Activated CD4-positive, alpha-beta T cell treated with anti-CD3 and anti-CD28 coated beads, Interleukin-2, amount 10 ng/mL, durations not matched to agents 7 days and 5 days (primary cell): ENCODE measurements at places on chromosomes 13 and 19. TPM values are rescaled to one million over a fixed set of nuclear protein-coding genes. Genes with fewer than 3 reads are reported as not detected.

LRRC4B gene
- total RNA-seq = not detected

KASH5 gene
- 0.85 TPM for total RNA-seq

ADAT3 gene
- 10.6 TPM for total RNA-seq

PTPRH gene
- not detected for total RNA-seq

NDUFA13 gene
- total RNA-seq = 314 TPM

CATSPERD gene
- not detected for total RNA-seq

CD320 gene
- total RNA-seq = 36.3 TPM

SIGLEC7 gene
- not detected for total RNA-seq

ADPRHL1 gene
- 1.00 TPM for total RNA-seq

ACER1 gene
- 0.81 TPM for total RNA-seq

- no peak overlapping the region for H3K27ac ChIP-seq
- H3K36me3 ChIP-seq = no peaks in the 10 kb centered on the region
- H3K27me3 ChIP-seq = peaks cover 6% of the 10 kb centered on the region
- no peak for DNase-seq
Measured at GRCh38 chr19:43804432-43804831, 2.2 kb upstream of the LYPD5 start.

DNA sequence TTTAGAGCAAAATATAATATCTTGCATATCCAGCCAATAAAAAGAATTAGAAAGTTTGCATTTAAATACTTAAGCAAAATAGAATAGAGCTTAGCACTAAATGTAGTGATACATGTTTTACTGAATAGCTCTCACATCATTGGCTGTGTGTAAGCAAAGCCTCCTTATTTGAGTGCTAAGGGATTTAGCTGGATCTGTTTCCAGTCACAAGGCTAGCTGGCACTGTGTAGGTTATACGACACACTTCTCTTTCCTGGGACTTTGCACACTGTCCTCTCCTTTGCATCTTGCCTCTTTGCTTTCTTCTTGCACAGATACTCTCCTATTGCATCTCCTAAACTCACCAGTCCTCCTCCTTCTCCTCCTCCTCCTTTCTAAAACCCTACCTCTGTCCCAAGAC, 423.8 kb downstream of the KLF5 start:
- no peak overlapping the region for H3K4me3 ChIP-seq
- H3K27me3 ChIP-seq = no peaks in the 10 kb centered on the region
- H3K4me1 ChIP-seq = no peaks in the 10 kb centered on the region
- no peak overlapping the region for H3K27ac ChIP-seq
- no peaks in the 10 kb centered on the region for H3K36me3 ChIP-seq

GRCh38 chr13:99384468-99384867, 77.3 kb upstream of the GPR183 start:
- H3K4me1 ChIP-seq = peaks cover 89% of the 10 kb centered on the region
- H3K27me3 ChIP-seq = no peaks in the 10 kb centered on the region
- peak overlapping the region; percentile 91 for H3K27ac ChIP-seq
- peak; percentile 45 for DNase-seq
- H3K36me3 ChIP-seq = peaks cover 50% of the 10 kb centered on the region
- H3K4me3 ChIP-seq = peak overlapping the region; percentile 42

DNA sequence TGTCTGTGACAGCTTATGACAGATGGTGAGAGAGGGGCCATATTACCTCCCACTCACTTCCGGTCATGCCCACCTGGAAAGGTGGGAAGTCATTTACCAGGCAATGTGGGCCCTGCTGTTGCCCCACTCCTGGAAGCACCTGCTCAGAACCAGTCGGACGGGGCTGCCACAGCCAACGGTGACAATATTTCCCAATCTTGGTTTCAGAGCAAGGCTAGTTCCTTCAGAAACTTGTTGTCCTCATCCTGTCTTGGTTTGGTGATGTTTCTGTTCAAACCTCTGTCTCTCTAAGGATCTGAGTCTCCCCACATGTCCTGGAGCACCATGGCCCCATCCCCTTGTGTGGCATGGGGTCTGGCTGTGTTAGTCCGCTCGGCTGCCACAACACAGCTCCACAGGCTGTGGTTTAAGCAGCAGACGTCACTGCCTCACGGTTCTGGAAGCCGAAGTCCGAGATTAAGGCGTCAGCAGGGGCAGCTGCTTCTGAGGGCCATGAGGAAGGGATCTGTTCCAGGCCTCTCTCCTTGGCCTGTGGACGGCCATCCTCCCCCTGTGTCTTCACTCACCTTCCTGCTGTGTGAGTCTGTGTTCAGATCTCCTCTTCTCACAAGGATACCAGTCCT, 31.5 kb upstream of the SLC15A1 start:
- no peak overlapping the region for H3K27ac ChIP-seq
- H3K4me3 ChIP-seq = no peak overlapping the region
- no peak for DNase-seq
- no peaks in the 10 kb centered on the region for H3K36me3 ChIP-seq
- H3K27me3 ChIP-seq = peaks cover 19% of the 10 kb centered on the region

GRCh38 chr19:13588957-13589833, 82.9 kb upstream of the CACNA1A start:
- no peak overlapping the region for H3K4me3 ChIP-seq
- H3K4me1 ChIP-seq = peaks cover 2% of the 10 kb centered on the region
- peak; percentile 82 for DNase-seq
- no peaks in the 10 kb centered on the region for H3K27me3 ChIP-seq
- no peaks in the 10 kb centered on the region for H3K36me3 ChIP-seq
- H3K27ac ChIP-seq = no peak overlapping the region

- peak overlapping the region; percentile 81 for H3K27ac ChIP-seq
- H3K4me3 ChIP-seq = peak overlapping the region; percentile 30
- peaks cover 68% of the 10 kb centered on the region for H3K4me1 ChIP-seq
- no peak for DNase-seq
- no peaks in the 10 kb centered on the region for H3K27me3 ChIP-seq
Measured at GRCh38 chr13:114119196-114119595, 13.2 kb downstream of the RASA3 start.

DNA sequence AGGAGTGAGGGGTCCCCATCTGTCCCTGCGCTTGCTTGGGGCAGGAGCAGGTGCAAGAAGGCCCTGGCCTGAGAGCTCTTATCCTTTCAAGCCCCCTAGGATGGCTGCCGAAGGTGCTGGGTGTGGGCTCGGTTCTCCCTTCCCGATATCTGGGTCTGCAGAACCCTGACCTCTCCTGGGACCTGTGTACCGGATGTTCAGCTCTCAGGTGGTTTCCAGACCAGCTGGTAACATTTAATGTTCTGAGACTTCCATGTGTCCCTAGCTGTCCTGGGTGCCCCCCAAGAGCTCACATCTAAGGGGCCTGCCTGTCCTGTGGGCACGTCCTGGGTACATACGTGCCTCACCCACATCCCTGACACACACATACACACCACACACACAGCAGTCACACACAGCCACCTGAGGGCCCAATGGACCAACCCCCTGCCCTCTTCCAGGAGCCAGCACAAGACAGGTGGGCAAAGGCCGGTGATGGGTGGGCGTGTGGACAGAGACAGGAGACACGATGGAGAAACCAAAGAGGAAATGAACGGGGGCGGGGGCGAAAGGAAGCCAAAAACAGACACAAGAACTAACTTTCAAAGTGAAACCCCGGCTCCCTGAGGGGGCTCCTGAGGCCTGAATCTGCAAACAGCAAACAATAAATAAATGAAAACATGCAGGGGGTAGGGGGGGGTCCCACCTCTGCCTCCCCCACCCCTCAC, 124.3 kb downstream of the PTPRS start:
- no peak overlapping the region for H3K4me3 ChIP-seq
- H3K36me3 ChIP-seq = no peaks in the 10 kb centered on the region

DNA sequence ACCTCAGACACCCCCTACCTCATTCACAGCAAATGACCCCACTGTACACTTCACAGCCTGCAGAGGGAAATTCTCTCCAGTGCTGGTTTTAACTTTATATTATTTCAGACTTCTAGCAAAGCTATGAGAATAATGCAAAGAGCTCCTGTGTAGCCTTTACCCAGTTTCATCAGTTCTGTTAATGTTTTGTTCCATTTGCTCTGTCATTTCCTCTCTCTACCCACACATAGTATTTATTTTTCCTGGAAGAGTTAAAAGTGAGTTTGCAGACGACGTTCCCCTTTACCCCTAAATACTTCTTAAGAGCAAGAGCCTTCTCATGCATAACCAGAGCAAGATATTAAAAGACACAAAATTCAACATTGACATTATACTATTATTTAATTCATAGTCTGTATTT, 49.9 kb upstream of the ADGRE1 start:
- no peaks in the 10 kb centered on the region for H3K27me3 ChIP-seq
- H3K27ac ChIP-seq = peak overlapping the region; percentile 76
- peaks cover 52% of the 10 kb centered on the region for H3K36me3 ChIP-seq
- H3K4me1 ChIP-seq = peaks cover 24% of the 10 kb centered on the region
- H3K4me3 ChIP-seq = no peak overlapping the region

GRCh38 chr19:32691952-32692726, 518 bp downstream of the NUDT19 start:
- peaks cover 55% of the 10 kb centered on the region for H3K4me1 ChIP-seq
- peak; percentile 58 for DNase-seq
- H3K4me3 ChIP-seq = peak overlapping the region; percentile 85
- peak overlapping the region; percentile 94 for H3K27ac ChIP-seq
- H3K27me3 ChIP-seq = no peaks in the 10 kb centered on the region

DNA sequence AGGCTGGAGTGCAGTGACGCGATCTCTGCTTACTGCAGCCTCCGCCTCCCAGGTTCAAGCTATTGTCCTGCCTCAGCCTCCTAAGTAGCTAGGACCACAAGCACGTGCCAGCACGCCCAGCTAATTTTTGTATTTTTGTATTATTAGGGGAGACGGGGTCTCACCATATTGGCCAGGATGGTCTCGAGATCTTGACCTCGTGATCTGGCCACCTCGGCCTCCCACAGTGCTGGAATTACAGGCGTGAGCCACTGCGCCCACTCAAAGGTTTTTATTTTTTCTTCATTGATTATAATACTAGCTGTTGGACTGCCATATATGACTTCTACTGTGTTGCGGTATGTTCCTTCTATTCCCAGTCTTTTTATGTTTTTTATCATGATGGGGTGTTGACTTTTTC, 569.7 kb upstream of the SLITRK6 start:
- DNase-seq = no peak
- H3K36me3 ChIP-seq = no peaks in the 10 kb centered on the region
- no peak overlapping the region for H3K4me3 ChIP-seq
- no peak overlapping the region for H3K27ac ChIP-seq
- no peaks in the 10 kb centered on the region for H3K4me1 ChIP-seq
- no peaks in the 10 kb centered on the region for H3K27me3 ChIP-seq

DNA sequence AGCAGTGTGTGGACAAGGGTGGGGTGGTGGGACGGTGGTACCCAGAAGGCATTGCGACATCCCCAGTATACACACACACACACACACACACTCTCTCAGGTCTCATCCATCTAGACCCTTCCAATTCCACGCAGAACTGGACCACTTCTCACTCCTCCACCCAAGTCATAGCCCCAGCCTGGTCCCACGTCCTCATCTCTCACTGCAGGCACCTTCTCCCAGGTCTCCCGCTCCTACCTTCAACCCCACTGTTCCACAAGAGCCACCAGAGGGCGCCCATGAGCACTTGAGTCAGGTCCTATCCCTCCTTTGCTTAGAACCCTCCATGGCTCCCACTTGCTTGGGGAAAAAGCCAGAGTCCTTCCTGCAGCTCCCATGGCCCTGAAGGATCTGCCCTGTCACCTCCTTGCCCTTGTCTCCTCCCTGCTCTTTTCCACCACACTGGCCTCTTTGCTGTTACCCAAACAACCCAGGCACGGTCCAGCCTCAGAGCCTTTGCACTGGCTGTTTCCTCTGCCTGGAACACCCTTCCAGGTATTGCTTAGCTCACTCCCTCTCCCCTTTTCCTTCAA, 62.6 kb downstream of the IER2 start:
- H3K27ac ChIP-seq = peak overlapping the region; percentile 51
- H3K4me3 ChIP-seq = no peak overlapping the region
- H3K4me1 ChIP-seq = peaks cover 34% of the 10 kb centered on the region
- no peaks in the 10 kb centered on the region for H3K36me3 ChIP-seq

DNA sequence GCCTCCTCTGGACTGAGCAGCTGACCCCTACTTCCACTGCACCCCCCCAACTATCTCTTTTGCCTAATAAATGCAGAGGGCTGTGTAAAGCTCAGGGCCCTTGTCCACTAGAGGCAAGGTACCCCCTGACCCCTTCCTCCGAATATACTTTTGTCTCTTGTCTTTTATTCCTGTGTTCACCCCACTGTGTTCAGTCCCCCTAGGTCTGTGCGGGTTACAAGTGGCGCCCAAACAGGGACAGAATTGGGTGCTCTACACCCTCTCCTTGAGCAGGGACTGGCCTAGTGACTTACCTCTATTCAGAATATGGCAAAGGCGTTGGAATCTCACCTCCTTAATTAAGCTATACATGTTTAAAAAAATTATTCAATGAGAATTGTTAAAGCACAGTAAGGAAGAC, 15.0 kb downstream of the ZNF350 start:
- H3K27me3 ChIP-seq = no peaks in the 10 kb centered on the region
- H3K27ac ChIP-seq = no peak overlapping the region
- no peak for DNase-seq
- H3K4me1 ChIP-seq = no peaks in the 10 kb centered on the region
- no peak overlapping the region for H3K4me3 ChIP-seq

GRCh38 chr13:73583331-73583730, 524.5 kb downstream of the KLF5 start:
- no peaks in the 10 kb centered on the region for H3K36me3 ChIP-seq
- no peak overlapping the region for H3K4me3 ChIP-seq
- H3K27me3 ChIP-seq = peaks cover 6% of the 10 kb centered on the region
- no peak overlapping the region for H3K27ac ChIP-seq
- peaks cover 2% of the 10 kb centered on the region for H3K4me1 ChIP-seq
- no peak for DNase-seq

GRCh38 chr19:8571006-8571411, 6.2 kb downstream of the MYO1F start:
- H3K4me3 ChIP-seq = peak overlapping the region; percentile 93
- no peaks in the 10 kb centered on the region for H3K27me3 ChIP-seq
- peaks cover 80% of the 10 kb centered on the region for H3K36me3 ChIP-seq
- H3K27ac ChIP-seq = peak overlapping the region; percentile 91
- DNase-seq = peak; percentile 77

- no peak overlapping the region for H3K27ac ChIP-seq
- H3K27me3 ChIP-seq = peaks cover 2% of the 10 kb centered on the region
- no peaks in the 10 kb centered on the region for H3K4me1 ChIP-seq
- no peak for DNase-seq
- H3K4me3 ChIP-seq = no peak overlapping the region
- no peaks in the 10 kb centered on the region for H3K36me3 ChIP-seq
Measured at GRCh38 chr13:38202740-38203139, 146.9 kb upstream of the UFM1 start.

- H3K36me3 ChIP-seq = peaks cover 54% of the 10 kb centered on the region
- DNase-seq = no peak
- H3K4me3 ChIP-seq = peak overlapping the region; percentile 67
- H3K4me1 ChIP-seq = peaks cover 31% of the 10 kb centered on the region
- no peaks in the 10 kb centered on the region for H3K27me3 ChIP-seq
- H3K27ac ChIP-seq = peak overlapping the region; percentile 93
Measured at GRCh38 chr13:49258089-49258796, 10.5 kb downstream of the CDADC1 start.

GRCh38 chr13:106466691-106467426, 68.6 kb downstream of the EFNB2 start:
- no peak overlapping the region for H3K4me3 ChIP-seq
- no peak for DNase-seq
- H3K4me1 ChIP-seq = no peaks in the 10 kb centered on the region
- H3K27me3 ChIP-seq = no peaks in the 10 kb centered on the region
- no peak overlapping the region for H3K27ac ChIP-seq
- H3K36me3 ChIP-seq = no peaks in the 10 kb centered on the region

GRCh38 chr13:29411481-29411880, 184.0 kb downstream of the SLC7A1 start:
- DNase-seq = no peak
- no peaks in the 10 kb centered on the region for H3K36me3 ChIP-seq
- no peak overlapping the region for H3K4me3 ChIP-seq
- peaks cover 9% of the 10 kb centered on the region for H3K27me3 ChIP-seq
